NCI-H1092 (cell line): ENCODE measurements at places on chromosomes 2 and 18.
A peak's percentile ranks its signal among the peaks of the same experiment; 100 is the strongest.

DNA sequence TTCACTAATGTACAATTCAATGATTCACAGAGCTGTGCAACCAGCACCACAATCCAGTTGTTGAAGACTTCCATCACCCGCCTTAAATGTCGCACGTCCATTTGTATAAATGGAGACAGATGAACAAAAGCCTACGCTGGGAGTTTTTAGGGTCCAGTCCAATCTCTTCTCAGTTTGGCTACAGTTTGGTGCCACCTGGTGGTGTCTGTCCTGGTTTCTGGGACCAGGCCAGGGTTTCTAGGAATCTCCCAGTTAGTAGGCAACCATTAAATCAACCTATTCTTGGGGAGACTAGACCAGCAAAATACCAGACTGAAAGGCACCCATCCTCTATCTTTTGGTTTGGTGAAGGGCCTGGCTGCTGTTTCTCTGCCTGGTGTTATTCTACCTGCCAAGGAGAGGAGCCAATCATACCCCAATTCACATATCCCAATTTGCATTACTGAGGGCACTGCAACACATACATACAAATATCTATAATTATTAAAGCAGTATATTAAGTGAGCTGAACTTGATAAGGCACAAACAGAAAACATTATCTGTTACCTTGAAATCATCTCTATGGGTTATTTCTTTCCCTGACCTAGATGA, 3.2 kb upstream of the DDX1 start:
- peak; percentile 26 for DNase-seq

DNA sequence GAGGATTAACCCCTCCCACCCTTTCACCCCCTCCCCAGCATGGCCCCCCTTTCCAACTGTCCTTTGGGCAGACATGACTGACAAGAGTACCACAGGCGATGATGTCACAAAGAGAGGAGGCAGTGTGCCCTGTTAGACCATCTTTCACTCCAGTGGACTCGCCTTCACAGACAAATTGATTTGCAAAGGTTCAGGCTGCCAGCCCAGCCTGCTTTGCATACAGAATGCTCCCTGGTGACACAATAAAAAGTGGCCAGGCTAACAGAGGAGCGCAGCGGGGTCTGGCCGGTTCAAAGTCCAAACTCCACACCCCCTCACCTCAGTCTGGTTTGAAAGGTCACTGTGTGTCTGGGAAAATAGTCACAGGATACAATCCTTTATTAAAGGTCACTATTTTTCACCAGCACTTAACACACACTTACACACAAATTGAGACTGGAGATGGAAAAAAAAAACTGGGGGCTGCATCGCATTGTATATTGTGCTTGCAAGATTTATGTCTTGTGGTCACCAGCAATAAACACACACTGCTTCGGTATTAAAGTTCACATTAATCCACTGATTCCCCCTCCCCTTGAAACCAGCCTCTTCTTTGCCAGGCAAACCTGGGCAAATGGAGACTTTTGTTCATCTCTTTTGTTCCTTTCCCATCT, 236.9 kb downstream of the BCL11A start:
- no peak for DNase-seq

GRCh38 chr2:36395866-36396265, 40.3 kb downstream of the CRIM1 start:
- no peak for DNase-seq

- no peak for DNase-seq
Measured at GRCh38 chr2:8528863-8529262, 153.0 kb upstream of the ID2 start.

DNA sequence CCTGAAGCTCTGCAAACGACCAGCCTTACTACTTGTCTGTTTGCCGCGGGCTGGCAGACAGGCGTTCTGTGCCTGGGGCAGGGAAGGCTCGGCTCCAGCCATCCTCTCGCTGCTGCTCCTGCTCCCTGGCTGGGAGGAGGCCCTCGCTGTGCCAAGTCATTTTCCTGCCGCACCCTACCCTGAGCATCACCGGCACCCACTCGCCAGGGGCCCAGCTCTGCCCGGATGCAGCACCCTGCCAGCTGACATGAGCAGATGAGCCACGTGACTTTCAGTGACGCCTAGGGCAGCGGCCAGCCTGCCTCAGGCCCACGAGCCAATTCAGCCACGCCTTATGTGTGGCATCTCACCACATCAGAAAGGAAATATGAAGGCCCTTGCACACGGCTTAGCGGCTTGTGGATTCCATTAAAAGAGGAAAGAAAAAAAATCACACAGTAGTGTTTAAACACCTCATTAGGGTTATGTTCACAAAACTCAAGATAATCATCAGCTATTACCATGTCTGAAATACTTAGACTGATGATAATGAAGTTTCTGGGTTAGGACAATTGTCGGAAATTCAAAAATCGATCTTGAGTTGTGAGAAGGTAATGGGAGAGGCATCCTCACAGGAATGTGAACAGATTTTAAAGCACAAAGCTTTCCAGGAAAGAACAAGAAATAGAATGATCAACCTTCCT, 250.5 kb downstream of the TWIST2 start:
- no peak for DNase-seq
